ENCODE measurements at places on chromosomes 2 and 18.

- peak; percentile 25 for DNase-seq
Measured at GRCh38 chr2:9336576-9337314, 86.6 kb downstream of the ITGB1BP1 start.

DNA sequence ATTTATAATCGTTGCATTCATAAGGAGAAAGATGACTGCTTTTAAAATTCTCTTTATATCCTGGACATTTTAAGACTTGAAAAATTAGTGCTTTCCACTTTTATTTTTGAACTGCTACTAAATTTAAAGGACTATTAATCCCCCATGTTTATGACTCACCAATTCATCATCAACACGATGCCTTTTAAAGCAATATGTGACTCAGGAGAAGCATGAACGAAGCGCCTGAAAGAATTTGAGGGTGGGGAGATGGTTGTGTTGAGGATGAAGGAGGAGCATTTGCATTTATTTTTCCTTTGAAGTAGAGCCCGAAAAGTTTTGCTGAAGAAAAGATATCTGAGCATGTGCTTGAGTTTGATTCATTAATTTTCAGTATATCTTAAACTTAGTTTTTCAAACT, 192.2 kb upstream of the LRRTM1 start:
- peak; percentile 44 for DNase-seq

GRCh38 chr2:36615222-36615621, 17.3 kb upstream of the FEZ2 start:
- DNase-seq = peak; percentile 36

- no peak for DNase-seq
Measured at GRCh38 chr18:55109818-55110414, 150.7 kb upstream of the CCDC68 start.

GRCh38 chr18:55781481-55781957, 193.5 kb upstream of the TCF4 start:
- DNase-seq = no peak

DNA sequence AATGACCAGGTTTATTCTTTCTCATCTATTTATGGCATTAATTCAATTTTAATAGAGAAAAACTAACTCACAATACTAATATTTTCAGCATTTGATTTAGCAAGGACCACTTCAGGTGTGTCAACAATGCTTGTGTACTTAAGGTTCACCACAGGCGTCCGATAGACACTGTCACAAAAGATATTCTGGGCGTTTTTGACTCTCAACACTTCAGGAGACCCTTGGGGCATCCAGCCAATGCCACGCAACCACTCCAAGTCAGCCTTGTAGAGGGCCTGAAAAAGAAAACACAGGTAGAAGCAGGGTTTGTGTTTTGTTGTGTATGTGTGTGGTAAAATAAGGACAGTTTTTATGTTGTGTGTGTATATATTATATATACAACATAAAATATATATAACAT, 158.2 kb downstream of the NEB start:
- no peak for DNase-seq

- DNase-seq = no peak
Measured at GRCh38 chr2:32222966-32223365, 41.7 kb downstream of the NLRC4 start.

GRCh38 chr18:56214706-56215105, 423.7 kb downstream of the TXNL1 start:
- no peak for DNase-seq

GRCh38 chr2:46297546-46298271, 502 bp downstream of the EPAS1 start:
- DNase-seq = no peak

DNA sequence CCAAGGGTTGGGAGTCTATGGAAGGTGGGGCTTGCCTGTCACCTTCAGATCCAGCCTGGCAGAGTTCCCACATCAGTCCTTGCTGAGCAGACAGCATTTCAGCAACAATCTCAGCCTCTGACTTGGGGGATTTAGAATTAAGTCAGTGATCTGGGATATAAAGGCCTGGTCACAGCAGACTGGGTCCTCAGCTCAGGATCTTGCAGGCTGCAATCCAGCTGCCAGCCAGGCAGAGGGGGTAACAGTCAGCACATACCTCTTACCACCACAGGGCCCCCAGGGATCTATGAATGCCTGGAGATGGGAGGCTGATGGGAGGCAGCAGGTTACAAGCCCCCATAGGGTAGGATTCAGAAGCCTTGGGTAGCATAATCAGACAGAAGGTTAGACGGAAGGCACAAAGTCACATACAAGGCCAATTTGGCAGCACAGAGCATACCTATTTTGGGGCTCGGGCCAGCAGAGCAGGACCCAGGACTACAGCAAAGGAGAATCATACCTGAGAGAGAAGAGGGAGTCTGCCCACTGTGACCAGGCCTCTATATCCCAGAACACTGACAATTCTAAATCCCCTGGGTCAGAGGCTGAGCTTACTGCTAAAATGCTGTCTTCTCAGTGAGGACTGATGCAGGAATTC, 163.5 kb downstream of the MTCL1 start:
- no peak for DNase-seq

DNA sequence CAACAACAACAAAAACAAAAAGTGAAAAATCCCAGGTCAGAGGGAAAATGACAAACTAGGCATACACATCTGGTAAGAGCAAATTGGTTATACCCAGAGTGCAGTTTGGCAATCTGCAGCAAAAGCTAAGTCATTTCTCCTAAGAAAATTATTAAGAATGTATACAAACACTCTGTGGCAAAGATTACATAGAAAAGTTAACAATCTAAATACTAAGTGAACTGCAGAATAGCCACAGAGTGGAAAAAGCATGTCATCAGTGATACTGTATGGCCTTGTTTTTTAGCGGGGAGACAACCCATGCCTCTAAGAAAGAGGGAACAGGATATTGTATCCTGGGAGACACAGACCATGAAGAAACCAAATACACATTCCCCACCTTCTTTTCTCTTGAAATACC, 136.0 kb upstream of the ITGB6 start:
- no peak for DNase-seq

DNA sequence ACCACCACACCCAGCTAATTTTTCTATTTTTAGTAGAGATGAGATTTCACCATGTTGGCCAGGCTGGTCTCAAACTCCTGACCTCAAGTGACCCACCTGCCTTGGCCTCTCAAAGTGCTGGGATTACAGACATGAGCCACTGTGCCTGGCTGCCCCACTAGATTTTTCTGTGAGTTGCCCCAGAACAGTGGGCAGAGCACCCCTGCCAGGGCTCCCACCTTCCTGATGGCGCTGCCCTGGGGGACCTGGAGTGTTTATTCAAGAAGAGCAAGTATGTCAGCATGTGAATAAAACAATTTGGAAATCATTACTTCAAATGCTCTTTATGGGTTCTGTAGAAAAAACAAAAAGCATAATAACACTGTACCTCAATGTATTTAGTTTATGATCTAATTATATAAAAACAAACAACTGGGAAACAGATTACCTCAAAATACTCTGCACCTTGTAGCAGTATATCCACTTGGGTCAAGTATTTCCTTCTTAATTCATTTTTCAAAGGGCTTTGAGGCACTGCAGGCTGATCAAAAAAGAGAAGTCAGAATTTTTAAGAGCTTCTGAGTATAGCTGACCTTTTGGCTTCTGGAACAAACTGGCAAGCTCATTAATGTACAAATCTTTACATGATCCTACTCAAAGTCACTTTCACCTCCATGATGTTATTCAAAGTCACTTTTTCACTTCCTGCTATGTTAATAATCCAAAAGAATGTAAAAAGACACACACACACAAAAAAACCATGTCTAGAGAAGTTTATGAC, 8.9 kb downstream of the HJURP start:
- no peak for DNase-seq

GRCh38 chr2:128734521-128735295, 416.0 kb upstream of the HS6ST1 start:
- DNase-seq = no peak

- DNase-seq = no peak
Measured at GRCh38 chr18:58080451-58080850, 36.4 kb downstream of the NEDD4L start.

GRCh38 chr18:23337599-23338444, 115.3 kb upstream of the RIOK3 start:
- peak; percentile 9 for DNase-seq

DNA sequence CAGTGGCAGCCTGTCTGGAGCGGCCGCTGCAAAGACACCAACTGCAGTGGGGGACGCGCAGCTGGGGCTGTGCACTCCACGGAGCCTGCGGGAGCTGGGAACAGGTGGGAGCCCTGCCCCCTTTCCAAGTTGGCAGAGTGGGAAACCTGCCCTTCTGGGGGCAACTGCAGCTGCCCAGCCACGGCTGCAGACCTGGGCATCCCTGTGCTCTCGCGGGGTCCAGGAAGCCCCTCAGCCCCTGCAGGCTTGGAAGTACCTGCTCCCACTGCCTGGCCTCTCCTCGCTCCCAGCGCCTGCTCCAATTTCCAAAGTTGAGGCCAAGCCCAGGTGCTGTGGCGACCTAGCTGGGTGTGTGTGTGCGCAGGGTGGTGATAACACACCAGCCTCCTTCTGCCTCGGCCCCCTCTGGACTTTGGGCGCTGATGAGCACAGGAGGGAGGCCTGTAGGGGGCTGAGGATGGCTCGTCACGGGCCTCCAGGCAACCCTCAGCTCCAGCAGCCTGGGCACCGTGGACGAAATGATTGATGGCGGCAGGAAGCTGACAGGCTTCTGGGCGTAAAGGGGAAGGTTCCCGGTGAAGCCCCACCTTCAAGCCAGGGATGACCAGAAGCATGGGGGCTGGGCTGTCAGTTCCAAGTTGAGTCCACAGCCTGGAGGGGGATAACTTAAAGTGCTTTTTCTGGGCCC, 76.9 kb downstream of the PTPN4 start:
- no peak for DNase-seq

DNA sequence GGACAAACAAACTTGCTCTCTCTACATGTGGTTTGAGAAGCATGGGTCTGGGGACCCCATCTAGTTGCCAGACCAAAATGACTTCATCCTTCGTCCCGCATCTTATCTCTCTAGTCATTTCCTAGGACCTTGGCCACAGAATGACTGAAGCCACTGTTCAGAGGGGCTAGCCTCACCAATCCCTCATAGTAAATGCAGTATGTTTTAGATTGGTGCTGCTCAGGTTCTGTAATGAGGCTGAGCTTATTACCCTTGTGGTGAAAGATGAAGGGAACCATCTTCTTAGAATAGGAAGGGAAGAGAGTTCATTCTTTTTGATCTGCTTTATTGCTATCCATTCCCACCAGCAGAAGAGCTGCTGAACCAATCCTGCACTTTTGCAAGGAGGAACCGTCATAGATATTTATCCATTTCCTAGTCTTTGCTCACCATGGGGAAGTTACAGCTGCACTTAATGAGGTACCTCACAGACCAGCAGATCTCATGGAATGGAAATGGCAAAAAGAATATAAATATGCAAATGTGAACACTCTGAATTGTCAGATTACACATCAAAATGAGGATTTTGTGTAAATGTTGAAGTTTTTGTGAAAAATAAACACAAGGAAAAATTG, 436.7 kb downstream of the LPIN1 start:
- DNase-seq = no peak

- peak; percentile 7 for DNase-seq
Measured at GRCh38 chr2:164661349-164661748, 40.1 kb upstream of the GRB14 start.

DNA sequence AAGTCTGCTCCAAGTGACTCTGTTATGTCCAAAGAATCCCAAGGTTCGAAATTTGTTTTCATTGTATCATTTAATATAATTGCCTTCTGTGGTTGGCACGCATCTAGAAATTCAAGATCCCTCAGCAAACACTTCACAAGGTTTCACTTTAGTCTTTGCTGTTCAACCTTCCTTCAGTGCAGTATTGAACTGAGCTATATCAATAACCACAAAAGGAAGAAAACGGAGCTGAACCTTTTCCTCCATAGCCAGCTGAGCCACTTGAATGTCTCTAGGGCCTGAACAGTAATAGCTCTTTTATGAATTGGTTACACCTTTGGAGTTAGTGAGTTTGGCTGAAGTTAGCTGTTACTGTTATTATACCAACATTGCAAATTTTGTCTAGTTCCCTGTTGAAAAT, 357.7 kb upstream of the HNRNPA3 start:
- DNase-seq = no peak

DNA sequence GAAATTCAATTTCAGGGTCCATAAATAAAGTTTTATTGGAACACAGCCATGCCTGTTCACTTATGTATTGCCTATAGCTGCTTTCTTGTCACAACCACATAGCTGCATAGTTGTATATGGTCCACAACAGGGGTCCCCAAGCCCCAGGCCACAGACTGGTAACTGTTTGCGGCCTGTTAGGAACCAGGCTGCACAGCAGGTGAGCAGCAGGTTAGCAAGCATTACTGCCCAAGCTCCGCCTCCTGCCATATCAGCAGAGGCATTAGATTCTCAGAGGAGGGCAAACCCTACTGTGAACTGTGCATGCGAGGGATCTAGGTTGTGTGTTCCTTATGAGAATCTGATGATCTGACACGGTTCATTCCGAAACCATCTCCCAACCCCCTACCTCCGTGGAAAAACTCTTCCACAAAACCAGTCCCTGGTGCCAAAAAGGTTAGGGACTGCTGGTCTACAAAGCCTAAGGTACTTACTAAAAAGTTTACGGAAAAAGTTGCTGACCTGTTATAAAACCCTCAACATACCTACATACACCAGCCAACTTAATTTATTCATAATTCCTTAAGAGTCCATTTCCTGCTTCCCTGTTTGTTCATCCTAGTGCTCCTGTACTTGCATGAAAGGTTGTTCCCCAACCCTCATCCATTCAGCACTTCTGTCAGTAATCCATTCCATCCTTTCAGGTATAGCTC, 40.1 kb downstream of the NDUFAF7 start:
- DNase-seq = no peak

DNA sequence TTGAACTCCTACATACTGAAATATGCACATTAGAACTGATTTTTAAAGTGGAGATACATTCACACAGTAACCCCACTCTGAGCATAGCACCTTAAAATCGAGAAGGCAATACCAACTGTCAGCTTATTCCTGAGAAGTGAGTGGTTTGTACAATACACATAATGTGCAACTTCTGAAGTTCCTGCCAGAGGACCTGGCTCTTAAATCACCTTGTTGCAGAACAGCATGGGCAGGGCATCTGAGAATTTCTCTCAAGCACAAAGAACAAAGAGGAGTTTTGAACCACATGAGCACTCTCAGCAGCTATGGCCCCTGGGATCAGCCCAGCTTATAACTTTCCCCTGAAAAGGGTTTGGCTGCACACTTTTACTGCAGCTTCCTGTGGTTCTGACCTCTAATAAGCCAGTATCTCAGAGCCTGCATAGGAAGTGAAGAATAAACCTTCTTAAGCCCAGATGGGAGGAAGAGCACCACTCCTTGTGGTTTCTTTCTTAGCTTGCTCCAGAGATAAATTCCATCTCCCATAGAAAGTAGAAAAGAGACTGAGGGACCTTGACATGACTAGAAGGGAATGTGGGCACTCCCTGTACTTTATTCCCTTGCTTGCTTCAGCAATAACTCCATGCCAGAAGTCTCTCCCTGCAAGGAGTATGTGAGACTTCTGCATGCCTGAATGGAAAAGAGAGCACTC, 862.3 kb downstream of the SUCLG1 start:
- no peak for DNase-seq

- DNase-seq = no peak
Measured at GRCh38 chr2:160309585-160309984, 109.5 kb upstream of the ITGB6 start.

GRCh38 chr18:657311-658000, at the start of gene TYMS:
Gene TYMS, plus strand, starts transcription at chr18:657653. Its CDS starts 90 bp downstream, at chr18:657743.
- DNase-seq = peak; percentile 81

- no peak for DNase-seq
Measured at GRCh38 chr2:20608666-20609348, 42.1 kb downstream of the HS1BP3 start.

GRCh38 chr2:12712881-12713280, 3.9 kb upstream of the TRIB2 start:
- DNase-seq = no peak

Data from RKO (cell line).